SJCRH30 (cell line): ENCODE measurements at places on chromosomes 2 and 18. TPM values are rescaled to one million over a fixed set of nuclear protein-coding genes. Genes with fewer than 3 reads are reported as not detected.
A peak's percentile ranks its signal among the peaks of the same experiment; 100 is the strongest.

GRCh38 chr2:171365232-171365631 lies 68.6 kb downstream of the METTL8 start:
- no peak overlapping the region for H3K27ac ChIP-seq
- H3K4me3 ChIP-seq = no peak overlapping the region
- H3K4me1 ChIP-seq = no peaks in the 10 kb centered on the region
- H3K27me3 ChIP-seq = no peaks in the 10 kb centered on the region
- H3K36me3 ChIP-seq = peaks cover 4% of the 10 kb centered on the region; the same call in 1 of the 2 replicates

DNA sequence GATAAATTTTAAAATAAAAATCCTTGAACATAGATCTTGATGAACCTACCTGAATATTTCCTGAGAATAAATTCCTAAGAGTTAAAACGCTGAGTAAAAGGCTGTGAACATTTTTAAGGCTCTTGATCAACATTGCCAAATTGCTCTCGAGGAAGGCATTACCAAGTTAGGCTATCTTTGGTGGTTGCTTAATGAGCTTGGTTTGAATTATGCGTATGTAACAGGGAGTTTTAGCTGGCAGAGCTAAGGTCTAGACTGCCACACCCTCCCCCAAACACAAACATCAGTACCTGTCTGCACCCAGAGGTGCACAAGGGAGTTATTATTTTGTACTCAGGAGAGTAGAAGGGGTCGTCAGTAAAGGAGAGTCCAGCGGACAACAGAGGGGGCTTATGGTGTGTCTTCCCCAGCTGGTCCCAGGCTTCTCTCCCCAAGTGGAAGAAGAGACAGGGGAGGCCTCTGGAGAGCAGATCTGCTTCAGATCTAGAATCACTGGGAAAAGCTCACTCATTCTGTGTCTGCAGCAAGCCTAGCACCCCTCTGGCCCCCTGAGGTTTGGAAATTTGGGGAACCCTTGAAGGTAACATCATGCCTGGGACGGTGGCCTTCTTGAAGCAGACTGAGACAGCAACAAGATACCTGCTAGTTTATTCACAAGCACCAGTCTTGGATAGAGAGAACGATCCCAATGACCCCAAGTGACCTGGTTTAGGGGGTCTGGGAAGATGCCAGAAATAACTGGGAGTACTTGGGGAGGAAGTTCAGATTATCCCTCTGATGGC lies 197.2 kb upstream of the ID2 start:
- H3K36me3 ChIP-seq = no peaks in the 10 kb centered on the region
- H3K27ac ChIP-seq = no peak overlapping the region
- no peak for DNase-seq
- no peak overlapping the region for H3K4me3 ChIP-seq
- H3K4me1 ChIP-seq = no peaks in the 10 kb centered on the region

GRCh38 chr2:15640261-15640711 lies 48.6 kb downstream of the DDX1 start:
- H3K4me3 ChIP-seq = no peak overlapping the region
- H3K27me3 ChIP-seq = no peaks in the 10 kb centered on the region
- peak; percentile 82 for DNase-seq

Gene ACVR1C
- 2.8 and 3.4 TPM in 2 replicates for total RNA-seq

Gene NETO1
- not detected in 2 replicates for total RNA-seq
